ENCODE measurements at places on chromosomes 2 and 18. TPM values are rescaled to one million over a fixed set of nuclear protein-coding genes. Genes with fewer than 3 reads are reported as not detected.

DNA sequence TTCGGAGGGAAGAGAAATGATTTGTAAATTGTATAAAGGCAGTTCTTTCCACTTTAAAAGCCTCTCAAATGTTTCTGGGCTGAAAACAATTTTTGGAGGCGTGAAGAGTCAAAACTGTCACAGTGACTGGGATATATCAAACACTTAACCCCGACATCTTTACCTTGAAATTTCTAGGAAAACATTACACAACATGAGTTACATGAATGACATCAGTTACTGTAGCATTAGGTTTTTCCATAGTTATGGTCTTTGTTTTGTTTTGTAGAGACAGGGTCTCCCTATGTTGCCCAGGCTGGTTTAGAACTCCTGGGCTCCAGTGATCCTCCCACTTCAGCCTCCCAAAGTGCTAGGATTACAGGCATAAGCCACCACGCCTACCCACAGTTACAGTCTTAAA is 25.7 kb downstream of the MSH6 start:
- no peak for DNase-seq

MC5R gene
- total RNA-seq = not detected

DNA sequence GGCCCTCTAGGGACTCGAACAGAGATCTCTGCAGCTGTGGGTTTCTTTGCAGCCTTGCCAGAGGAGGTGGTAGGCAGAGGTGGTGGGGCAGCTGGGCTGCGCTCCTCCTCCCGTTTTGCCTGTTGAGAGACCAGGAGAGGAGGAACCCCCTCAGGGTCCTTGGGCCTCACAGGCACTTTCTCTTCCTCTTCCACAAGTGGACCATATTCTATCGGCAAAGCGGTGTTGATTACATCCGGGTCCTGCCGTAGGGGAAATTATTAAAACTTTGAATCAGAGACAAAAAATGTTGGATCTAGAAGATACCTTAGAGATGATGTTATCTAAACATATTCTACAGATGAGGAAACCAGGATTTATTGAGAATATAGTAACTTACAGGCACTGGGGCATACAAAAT is 78.5 kb downstream of the CLIP4 start:
- no peak for DNase-seq

GRCh38 chr2:83991992-83992391 is 467.1 kb downstream of the SUCLG1 start:
- peak; percentile 55 for DNase-seq

DNA sequence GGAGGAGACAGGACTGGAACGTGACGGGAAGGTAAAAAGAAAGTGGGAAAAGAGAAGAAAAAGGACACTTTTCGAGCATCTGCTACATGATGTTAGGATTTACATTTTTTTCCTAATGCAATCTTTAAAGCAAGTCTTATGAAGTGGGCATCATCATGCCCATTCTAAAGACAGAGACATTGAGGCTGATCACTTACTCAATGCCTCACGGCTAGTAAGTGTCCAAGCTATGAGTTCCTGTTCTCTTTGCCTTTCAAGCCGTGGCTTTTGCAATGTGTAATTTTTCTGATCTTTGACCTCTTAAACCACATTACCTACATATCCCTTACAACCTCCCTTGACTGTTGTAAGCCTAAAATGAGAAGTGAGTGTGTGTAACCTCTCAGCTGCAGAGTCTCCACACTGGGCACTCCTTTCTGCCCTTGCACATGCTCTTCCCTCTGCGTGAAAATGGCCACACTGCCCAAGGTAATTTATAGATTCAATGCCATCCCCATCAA is 649.2 kb downstream of the RNF144A start:
- peak; percentile 26 for DNase-seq

DNA sequence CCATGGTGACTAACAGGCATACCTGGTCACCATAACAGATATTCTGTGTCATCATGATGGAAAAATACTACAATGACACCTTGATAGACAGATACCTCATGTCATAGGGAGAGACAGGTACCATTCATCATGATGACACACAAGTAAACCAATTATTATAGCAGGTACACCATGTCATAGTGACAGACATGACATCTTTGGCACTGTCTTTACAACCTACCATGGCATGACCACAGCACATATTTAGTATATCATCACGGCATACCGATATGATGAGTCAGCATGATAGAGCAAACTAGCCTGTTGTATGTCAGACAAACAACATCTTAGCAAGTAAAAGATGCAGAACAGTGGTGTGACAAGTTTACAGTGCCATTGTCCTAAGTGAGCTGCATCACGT is 101.3 kb upstream of the KLHL29 start:
- peak; percentile 52 for DNase-seq

GRCh38 chr2:222862909-222863544 is 2.2 kb downstream of the ACSL3 start:
- DNase-seq = peak; percentile 41

RTP5 gene
- total RNA-seq = not detected

DNA sequence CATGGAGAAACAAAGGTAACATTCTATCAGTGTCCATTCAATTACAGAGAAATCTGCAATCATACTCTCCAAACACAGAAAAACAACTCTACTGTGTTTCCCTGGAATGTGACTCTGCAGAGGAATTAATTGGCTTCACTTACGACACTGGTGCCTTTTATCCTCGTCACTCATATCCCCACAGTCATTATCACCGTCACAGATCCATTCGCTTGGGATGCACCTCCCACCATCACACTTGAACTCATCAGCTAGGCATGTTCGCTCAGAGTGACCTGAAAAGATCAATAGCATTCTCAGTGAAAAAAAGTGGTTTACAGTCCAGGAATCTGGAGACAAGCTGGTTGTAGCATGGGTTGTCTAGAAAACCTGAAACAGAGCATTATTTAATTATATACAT is 124.3 kb downstream of the DHRS9 start:
- DNase-seq = no peak

ACMSD gene
- total RNA-seq = not detected

GRCh38 chr2:5060956-5061355 is 631.2 kb upstream of the SOX11 start:
- no peak for DNase-seq

DNA sequence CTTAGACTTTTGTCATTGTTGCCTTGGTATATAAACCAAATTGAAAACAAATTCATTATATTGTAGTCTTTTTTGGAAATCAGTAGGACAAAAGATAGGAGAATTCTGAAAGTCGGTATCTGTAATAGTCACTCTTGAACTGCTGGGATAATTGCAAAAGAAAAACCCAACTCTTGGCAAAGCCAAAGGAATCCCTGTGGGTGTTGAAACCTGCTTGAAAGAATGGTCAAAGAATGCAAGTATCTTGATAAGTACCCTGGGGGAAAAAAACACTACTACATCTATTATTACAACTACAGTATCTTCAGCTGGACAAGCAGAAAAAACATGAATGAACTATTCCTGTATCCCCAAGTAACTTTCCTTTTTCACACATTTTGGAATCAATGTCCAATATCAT is 7.3 kb upstream of the FAM237A start:
- DNase-seq = no peak

CNRIP1 gene
- 11.6 TPM for total RNA-seq

- DNase-seq = no peak
These were observed 107.4 kb upstream of the LRRTM4 start for GRCh38 chr2:77629539-77629938.

GRCh38 chr2:201432621-201433393 is 18.5 kb downstream of the TRAK2 start:
- DNase-seq = no peak

GRCh38 chr18:79577451-79578395 is 101.9 kb upstream of the CTDP1 start:
- DNase-seq = no peak

ANKRD23 gene
- total RNA-seq = 8.2 TPM

- DNase-seq = no peak
These were observed 45.5 kb upstream of the FZD5 start for GRCh38 chr2:207815254-207815653.

ATIC gene
- 41.7 TPM for total RNA-seq

DNA sequence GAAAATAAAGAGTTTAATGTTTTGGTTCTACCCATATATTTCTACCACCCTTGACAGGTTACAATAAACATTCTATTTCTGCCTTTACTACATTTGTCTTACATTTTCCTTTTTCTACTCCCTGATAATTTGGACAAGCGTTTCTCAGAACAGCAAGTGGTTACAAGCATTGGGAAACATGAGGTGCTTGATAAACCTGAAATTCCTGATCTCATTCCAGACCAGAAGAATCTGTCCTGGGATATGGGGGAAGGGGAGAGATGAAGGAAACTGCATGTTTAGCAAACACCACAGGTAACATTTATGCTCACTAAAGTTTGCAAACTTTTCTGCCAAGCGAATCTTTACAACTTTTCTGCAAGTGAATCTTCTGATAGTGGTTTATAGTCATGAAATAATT is 28.3 kb upstream of the DSC1 start:
- peak; percentile 52 for DNase-seq

- DNase-seq = peak; percentile 51
These were observed 4.5 kb downstream of the IDH1 start for GRCh38 chr2:208250388-208250787.

GRCh38 chr18:64936671-64937070 is 787.8 kb upstream of the LINC00305 start:
- no peak for DNase-seq

NAGK gene
- total RNA-seq = 55.5 TPM

GRCh38 chr2:41724465-41724864 is 323.4 kb upstream of the PKDCC start:
- DNase-seq = no peak

DNA sequence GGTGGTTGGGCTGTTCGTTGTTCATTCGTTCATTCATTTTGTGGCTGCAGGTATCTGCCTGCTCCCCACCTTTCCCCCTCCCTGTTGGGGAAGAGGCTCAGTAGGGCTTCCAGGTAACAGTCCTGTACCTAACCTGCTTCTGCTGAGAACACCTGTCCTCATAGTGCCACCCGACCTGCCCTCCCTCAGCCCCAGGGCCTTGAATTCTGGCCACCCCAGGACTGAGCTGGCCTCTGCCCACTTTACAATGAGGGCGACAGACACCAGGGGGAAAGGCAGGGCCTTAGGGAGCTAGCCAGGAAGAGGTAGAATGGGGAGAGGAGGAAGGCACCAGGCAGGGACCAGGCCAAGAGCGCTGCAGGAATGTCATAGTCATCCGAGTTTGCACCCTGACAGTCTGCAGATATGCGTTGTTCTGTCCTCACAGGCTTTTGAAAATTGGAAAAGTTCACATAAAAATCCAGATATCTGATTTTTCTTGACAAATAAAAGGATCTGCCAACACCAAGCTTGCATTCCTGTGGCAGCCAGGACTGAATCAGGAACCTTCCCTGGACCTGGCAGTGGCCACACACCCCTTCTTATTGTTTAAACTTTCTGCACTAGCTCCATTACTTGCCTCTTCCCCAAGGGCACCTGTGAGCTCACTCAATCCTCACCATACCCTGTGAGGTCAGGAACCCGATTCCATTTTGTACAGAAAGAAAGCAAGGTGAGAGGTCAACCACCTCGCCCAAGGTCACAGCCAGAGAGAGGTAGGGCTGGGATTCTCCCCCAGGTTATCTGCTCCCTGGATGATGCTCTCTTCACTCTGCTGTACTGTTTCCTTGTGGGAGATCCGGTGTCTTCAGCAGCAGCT is 35.3 kb upstream of the MRPL33 start:
- DNase-seq = no peak

DNA sequence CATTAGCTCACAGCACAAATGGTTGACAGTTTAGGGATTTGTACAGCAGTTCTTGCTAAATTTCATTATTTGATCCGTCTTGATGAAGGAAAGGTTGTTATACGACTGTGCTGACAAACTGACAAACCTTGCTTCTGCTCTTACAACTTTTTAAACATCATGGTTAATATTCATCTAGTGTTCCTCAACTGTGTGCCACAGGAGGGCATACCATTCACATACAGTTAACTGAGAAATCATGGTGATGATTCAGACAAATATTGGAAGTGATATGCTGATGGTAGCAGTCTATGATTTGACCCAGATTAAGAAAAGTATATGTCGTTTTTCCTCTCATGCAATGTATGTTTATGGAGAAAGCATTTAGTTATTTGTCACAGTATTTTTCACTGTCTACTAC is 129.8 kb upstream of the FSIP2 start:
- peak; percentile 71 for DNase-seq

GRCh38 chr2:32663864-32664263 is 36.0 kb downstream of the TTC27 start:
- DNase-seq = no peak

DNA sequence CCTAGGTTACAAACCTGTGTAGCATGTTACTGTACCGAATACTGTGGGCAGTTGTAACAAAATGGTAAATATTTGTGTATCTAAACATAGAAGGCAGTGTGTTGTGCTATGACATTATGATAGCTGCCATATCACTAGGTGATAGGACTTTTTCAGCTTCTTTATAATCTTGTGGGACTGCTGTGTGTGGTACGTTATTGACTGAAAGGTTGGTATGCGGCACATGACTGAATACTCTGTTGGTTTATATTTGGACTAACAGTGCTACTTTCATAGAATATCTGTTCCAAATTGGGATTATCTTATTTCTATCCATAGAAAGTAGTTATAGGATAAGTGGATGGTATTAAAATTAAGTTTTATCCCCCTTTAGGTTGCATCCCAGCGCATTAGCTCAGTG is 144.7 kb downstream of the PHLPP1 start:
- DNase-seq = no peak

DNA sequence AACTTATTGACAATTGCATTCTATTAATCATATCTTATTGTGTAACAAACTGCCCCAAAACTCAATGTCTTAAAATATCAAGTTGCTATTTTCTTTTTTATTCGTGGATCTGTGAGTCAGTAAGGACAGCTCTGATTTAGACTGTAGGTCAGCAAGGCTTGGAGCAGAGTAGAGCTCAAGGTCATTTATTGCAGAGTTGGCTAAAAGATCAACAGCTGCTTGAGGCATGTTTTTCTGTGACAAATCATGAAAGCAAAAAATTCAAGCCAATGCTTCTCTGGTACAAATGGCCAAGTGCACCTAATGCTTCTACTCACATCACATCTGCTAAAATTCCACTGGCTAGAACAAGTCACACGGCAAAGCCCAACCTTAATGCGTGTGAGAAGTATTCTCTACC is 497.7 kb upstream of the LRATD1 start:
- DNase-seq = no peak
